HT-29 (cell line): ENCODE measurements at places on chromosomes 6 and 20.

GRCh38 chr20:58433759-58434158 lies 44.7 kb downstream of the VAPB start:
- DNase-seq, result no peak

- DNase-seq, result no peak
These were observed 38.3 kb upstream of the CD2AP start for GRCh38 chr6:47439348-47439668.

DNA sequence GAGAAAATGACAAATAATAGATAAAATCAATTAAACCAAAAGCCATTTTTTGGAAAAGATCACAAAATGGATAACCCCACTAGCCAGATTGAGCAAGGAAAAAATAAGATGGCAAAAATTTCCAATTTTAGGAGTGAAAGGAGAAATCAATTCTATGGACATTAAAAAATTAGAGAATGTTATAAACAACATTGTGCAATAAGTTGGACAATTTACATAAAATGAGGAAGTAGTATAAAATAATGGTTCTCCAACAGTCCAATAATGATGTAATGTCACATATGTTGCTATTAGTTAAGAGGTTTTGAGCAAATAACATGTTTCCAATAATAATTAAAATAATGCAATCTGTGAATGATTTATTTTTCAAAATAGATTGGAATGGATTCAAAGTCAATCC lies 3.1 kb upstream of the SNAP91 start:
- no peak for DNase-seq

- no peak for DNase-seq
These were observed 62.7 kb upstream of the BMP5 start for GRCh38 chr6:55937951-55938690.

- DNase-seq, result no peak
These were observed 252.6 kb downstream of the DLL1 start for GRCh38 chr6:170038251-170038650.

DNA sequence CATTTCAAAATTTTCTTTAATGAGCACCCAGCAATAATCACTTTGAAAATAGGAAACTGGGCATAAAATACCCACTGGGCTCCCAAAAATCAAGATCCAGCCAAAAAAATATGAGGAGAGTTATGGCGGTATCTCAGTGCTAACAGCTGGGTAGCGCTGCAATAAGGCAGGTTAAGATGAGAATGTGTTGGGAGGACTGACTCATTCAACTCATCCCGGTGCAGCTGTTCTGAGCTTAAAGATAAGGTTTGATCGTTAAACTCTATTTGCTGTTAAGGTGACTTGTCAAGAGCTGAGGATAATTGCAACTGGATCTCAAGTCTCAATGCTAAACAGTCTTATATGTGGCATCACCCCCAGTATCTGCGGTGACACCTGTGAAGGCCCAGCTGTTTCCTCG lies 507.7 kb downstream of the EPM2A start:
- DNase-seq, result no peak

DNA sequence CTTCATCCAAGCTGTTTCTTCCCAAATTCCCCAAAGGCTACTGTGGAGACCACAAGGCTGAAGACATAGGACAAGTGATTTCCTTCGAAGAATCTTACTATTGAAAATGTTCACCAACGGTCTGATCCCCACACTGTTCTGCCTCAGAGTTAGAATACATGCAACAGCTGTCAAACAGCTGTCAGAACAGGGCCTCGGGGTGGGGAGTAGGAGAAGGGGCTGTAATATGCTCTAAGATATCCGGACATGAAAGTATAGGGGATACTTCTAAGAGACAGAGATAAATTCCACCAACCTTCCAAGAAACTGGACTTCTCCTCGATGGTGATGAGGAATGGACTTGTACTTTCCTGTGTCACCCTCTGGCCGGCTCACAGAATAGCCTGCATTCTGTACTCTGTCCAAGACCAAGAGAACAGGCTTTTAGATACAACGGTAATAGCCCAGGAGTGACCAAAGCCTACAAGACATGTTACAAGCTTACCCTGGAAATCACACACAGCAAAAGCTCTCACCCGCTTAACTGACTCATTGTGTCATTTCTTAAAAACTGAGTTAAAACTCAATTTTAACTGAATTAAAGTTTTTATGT lies 69.2 kb upstream of the PTGIS start:
- DNase-seq, result no peak

DNA sequence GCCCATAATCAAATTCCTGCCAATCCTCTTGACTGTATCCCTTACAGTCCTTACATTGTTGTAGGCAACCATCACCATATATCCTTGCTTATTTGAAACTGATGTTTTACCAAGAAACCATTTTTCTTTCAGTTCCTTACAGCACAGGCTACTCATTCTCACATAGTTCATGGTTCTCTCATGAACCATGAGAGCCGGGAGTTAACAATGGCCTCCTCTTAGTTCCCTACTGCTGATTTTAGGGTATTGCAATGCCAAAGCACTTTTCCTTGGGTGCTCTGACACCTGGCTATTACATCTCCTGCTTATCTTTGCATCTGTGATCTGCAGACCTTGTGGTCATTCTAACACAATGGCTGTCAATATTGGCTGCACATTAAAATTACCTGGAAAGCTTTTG lies 133.4 kb downstream of the MYB start:
- peak; percentile 21 for DNase-seq

DNA sequence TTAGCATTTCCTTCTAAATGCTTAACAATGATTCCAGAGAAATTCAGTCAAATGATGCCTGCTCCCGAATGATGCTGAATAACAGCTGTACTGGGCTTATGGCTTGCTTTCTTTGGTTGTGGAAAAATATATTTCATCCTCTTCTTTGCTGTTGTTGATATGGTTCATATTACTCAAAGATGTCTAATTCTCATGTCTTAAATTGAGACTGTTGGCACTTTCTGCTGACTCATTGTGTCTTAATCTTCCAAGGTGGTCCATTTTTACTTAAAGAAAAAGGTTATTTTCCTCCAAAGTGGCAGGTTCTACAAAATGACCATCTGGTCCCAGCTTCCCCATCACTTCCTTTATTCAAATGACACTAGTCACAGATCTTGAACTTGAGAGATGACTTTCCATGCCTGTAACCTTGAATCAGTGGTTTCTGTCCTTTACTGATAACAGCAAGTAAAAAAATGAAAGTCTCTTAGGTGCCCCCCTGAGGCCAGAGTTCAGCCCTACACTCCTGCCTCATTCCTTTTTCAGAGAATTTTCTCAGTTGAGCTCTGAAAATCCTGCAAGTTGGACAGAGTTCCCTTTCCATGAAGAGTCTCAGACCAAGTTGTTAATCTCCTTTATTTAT lies 6.9 kb downstream of the SNAP25 start:
- DNase-seq, result no peak

- no peak for DNase-seq
These were observed 11.7 kb downstream of the TPD52L1 start for GRCh38 chr6:125165256-125165655.

- DNase-seq, result no peak
These were observed 114.3 kb downstream of the THBS2 start for GRCh38 chr6:169139179-169139971.

DNA sequence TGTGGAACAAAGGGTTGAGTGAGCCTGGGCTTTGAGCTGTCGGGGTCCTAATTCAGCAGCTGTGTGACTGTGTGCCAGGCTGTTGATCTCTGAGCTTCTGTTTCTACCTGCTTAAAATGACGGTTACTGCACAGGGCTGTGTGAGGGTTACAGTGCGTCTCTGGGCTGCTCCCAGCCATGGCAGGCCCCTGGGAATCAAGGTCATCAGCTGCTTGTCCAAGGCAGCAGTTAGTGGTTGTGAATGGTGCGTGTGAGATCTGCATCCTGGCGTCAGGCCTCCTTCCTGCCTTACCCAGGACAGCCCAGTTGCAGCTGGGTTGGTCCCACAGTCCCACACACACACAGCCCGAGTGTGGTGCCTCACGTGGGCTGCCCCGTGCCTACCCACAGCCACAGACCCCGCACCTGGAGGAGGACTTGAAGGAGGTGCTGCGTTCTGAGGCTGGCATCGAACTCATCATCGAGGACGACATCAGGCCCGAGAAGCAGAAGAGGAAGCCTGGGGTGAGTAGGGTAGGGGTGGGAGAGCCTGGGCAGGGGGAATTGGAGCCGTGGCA lies 15.6 kb downstream of the GTSF1L start:
- DNase-seq, result no peak

GRCh38 chr6:17714879-17715851 lies 8.4 kb upstream of the NUP153 start:
- DNase-seq, result peak; percentile 42

- no peak for DNase-seq
These were observed 270.8 kb downstream of the ARID1B start for GRCh38 chr6:157047951-157048350.

- no peak for DNase-seq
These were observed 77.1 kb downstream of the SGK1 start for GRCh38 chr6:134240665-134241431.

GRCh38 chr6:41536795-41537758 lies 9.1 kb upstream of the FOXP4 start:
- DNase-seq, result peak; percentile 67

GRCh38 chr20:24840121-24840713 lies 108.9 kb upstream of the CST7 start:
- no peak for DNase-seq

DNA sequence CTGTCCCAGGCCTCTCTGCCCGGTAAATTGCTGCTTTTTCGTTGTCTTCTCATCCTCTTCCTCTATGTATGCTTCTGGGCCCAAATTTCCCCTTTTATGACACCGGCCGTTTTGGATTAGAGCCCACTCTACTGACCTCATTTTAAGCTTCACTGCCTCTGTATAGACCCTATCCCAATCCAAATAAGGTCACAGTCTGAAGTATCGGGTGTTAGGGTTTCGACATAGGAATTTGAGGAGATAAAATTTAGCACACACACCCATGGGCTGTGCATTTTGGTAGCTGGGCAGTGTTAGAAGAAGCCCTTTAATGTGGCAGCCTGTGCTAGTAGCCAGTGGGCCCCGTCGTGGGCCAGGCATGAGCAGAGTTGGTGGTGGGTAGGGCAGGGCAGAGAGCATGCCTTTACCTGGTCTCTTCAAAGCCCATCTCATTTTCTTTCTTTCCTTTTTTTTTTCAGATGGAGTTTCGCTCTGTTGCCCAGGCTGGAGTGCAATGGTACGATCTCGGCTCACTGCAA lies 27.9 kb upstream of the EZR start:
- DNase-seq, result no peak

DNA sequence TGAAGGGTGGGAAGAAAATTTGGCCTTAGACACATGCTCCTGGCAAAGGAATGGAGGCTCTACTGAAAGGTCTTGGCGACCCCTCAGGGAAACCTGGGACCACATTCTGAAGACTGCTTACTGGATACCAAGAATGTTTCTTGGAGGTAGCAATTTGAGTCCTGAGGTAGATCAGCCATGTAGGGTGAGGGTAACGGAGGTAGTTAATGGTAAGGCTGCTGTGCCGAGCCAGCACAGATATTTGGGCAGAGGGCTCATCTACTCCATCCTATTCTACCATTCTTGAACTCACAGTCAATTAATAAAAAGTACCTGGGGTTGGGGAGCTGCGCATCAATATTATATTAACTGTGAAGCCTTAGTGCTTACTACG lies 401 bp upstream of the PHF3 start:
- no peak for DNase-seq

GRCh38 chr6:45732731-45733130 lies 282.9 kb downstream of the CLIC5 start:
- no peak for DNase-seq

- peak; percentile 89 for DNase-seq
These were observed 31.7 kb upstream of the TBPL1 start for GRCh38 chr6:133921249-133921859.
